ENCODE measurements at places on chromosomes 5 and 9. TPM values are rescaled to one million over a fixed set of nuclear protein-coding genes. Genes with fewer than 3 reads are reported as not detected.
A peak's percentile ranks its signal among the peaks of the same experiment; 100 is the strongest.

GRCh38 chr9:137198902-137199283 lies 1.6 kb downstream of the TPRN start:
- H3K27ac ChIP-seq: no peak overlapping the region
- peak overlapping the region; percentile 74 for H3K4me3 ChIP-seq

The ANXA6 gene
- 200 TPM for total RNA-seq

The AK8 gene
- 5.5 TPM for total RNA-seq

The SLC6A3 gene
- total RNA-seq: 0.19 TPM

GRCh38 chr9:37025823-37026112 lies 8.3 kb downstream of the PAX5 start:
- H3K4me1 ChIP-seq: peaks cover 4% of the 10 kb centered on the region
- H3K27me3 ChIP-seq: peaks cover 96% of the 10 kb centered on the region
- peak overlapping the region; percentile 52 for H3K4me3 ChIP-seq
- no peak for DNase-seq
- H3K27ac ChIP-seq: no peak overlapping the region
- H3K36me3 ChIP-seq: peaks cover 7% of the 10 kb centered on the region

- no peaks in the 10 kb centered on the region for H3K27me3 ChIP-seq
- H3K36me3 ChIP-seq: peaks cover 44% of the 10 kb centered on the region
- no peak for DNase-seq
- H3K4me3 ChIP-seq: no peak overlapping the region
- no peak overlapping the region for H3K27ac ChIP-seq
Measured at GRCh38 chr9:5762421-5762820, 70.5 kb downstream of the ERMP1 start.

The TSSK1B gene
- total RNA-seq: 0.12 TPM

- no peak overlapping the region for H3K4me3 ChIP-seq
- H3K4me1 ChIP-seq: peaks cover 11% of the 10 kb centered on the region
- H3K27ac ChIP-seq: no peak overlapping the region
- peaks cover 6% of the 10 kb centered on the region for H3K27me3 ChIP-seq
- no peak for DNase-seq
Measured at GRCh38 chr5:73186976-73187375, 14.0 kb downstream of the TMEM174 start.

The MCIDAS gene
- total RNA-seq: 0.17 TPM

DNA sequence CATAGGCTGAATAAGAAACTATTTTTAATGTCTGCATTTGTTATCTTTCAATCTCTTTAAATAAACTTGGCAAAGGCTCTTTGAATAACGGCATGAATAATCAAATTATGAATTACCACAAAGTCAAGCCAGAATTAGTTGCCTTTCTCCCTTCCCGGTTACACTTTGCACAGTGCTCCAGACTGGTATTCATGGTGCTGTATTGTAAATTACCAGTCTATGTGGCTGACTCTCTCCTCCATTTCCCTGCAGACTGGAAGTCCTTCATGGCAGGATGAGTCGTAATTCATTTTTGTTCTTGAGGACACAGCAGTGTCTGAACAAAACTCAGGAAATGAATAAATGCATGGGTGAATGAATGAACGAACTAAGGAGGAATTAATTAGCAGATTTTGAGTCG lies 142.9 kb downstream of the GNA14 start:
- H3K4me3 ChIP-seq: no peak overlapping the region
- no peaks in the 10 kb centered on the region for H3K36me3 ChIP-seq
- no peaks in the 10 kb centered on the region for H3K27me3 ChIP-seq

DNA sequence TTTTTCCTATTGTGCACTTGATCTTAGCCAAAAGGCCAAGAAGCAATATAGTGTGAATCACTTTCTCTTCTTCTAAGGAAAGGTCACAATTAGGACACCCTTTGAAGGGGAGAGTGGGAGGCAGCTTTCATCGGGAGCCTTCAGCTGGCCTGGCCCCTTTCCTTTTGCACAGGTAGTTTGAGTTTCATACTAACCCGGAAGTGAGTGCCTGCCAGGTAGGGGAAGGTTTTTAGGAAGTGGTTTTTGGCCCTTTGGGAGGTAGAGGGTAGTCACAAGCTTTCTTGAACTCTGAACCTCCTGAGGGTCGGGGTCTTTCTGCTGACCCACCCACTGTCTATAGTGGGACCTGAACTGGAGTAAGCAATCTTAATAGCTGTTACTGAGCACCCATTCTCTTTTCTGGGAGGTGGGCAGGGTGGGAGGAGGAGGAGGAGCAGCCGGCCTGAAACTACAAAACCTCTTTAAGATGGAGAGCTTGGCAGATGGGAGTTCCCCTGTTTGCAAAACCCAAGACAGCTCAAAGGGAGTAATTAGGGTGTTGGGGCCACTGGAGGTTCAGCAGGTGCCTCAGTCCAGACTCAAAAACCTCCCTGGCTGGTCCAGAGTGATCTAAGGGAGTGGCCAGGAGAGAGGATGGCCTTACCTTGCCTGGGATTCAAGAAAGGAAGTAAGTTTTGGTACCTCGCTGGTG lies 6.0 kb downstream of the LARP1 start:
- H3K27me3 ChIP-seq: no peaks in the 10 kb centered on the region
- H3K4me1 ChIP-seq: peaks cover 53% of the 10 kb centered on the region
- peak overlapping the region; percentile 34 for H3K4me3 ChIP-seq
- DNase-seq: no peak

GRCh38 chr5:132315529-132316067 lies 21.4 kb downstream of the SLC22A4 start:
- no peaks in the 10 kb centered on the region for H3K27me3 ChIP-seq
- no peak overlapping the region for H3K4me3 ChIP-seq
- no peak for DNase-seq
- H3K4me1 ChIP-seq: peaks cover 5% of the 10 kb centered on the region
- no peaks in the 10 kb centered on the region for H3K36me3 ChIP-seq

The FOXD4L3 gene
- total RNA-seq: not detected

GRCh38 chr9:119052339-119053030 lies 316.8 kb downstream of the BRINP1 start:
- H3K4me3 ChIP-seq: no peak overlapping the region
- H3K4me1 ChIP-seq: no peaks in the 10 kb centered on the region
- no peaks in the 10 kb centered on the region for H3K36me3 ChIP-seq
- no peaks in the 10 kb centered on the region for H3K27me3 ChIP-seq
- H3K27ac ChIP-seq: no peak overlapping the region
- no peak for DNase-seq

The IPO11 gene
- total RNA-seq: 41.0 TPM

DNA sequence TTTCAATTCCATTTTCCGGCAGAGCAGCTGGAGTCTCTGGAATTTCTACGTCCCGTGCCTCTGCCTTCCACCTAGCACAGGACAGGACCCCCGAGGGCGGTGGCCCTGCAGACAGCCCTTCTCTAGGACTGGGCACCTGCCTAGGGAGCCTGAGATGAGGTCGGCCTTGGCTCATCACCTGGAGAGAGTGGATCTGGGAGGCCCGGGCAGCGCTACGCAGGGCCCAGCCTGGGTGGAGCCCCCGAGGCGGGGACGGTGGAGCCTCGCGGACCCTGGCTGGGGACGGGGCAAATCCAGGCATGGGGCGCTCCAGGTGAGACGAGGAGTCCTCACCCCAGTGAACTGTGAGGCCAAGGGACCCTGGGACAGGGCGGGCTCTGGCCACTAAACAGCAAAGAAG lies 114.5 kb downstream of the MTRR start:
- H3K27ac ChIP-seq: no peak overlapping the region
- H3K4me1 ChIP-seq: no peaks in the 10 kb centered on the region
- H3K36me3 ChIP-seq: no peaks in the 10 kb centered on the region
- H3K27me3 ChIP-seq: no peaks in the 10 kb centered on the region
- DNase-seq: no peak
- H3K4me3 ChIP-seq: no peak overlapping the region

DNA sequence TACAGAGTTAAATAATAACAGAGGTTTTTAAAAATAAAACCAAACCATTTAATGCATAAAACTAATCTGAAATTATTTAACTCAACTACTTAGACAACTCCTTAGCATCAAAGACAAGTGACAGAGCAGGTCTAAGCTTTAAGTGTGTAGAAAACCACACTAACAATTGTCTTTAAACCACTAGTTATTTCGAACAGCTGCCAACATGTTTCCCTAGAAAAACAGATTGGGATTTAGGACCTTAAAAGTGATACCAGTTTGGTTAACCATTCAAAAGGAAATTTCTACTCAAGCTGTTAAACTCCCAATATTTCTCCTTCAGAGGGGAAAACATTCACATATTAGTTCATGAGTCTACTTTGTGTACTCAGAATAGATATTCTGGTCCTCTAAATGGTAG lies 208.7 kb downstream of the BNC2 start:
- no peak overlapping the region for H3K4me3 ChIP-seq
- H3K4me1 ChIP-seq: peaks cover 10% of the 10 kb centered on the region
- H3K36me3 ChIP-seq: peaks cover 11% of the 10 kb centered on the region
- H3K27me3 ChIP-seq: peaks cover under 1% of the 10 kb centered on the region
- no peak overlapping the region for H3K27ac ChIP-seq

GRCh38 chr5:137695651-137696428 lies 40.0 kb downstream of the KLHL3 start:
- no peak for DNase-seq
- no peaks in the 10 kb centered on the region for H3K27me3 ChIP-seq
- H3K36me3 ChIP-seq: peaks cover 8% of the 10 kb centered on the region

DNA sequence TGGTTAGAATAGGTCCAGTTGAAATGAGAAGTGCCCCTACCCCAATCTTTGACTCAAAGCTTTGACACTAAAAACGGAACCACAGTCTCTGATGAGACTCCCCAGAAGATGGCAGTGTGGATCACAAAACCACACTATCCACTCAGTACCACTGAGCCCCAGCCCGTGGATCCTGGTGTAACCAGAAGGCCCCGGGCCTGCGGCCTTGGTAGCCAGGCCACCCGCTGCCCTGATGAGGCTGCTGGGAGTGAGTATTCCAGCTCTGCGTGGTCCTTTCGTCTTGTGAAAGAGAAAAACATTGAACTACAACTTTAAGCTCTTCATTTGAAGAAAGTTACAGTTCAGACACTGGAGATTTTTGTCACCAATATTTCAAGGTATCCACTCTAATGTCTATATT lies 42.2 kb upstream of the FBP1 start:
- peaks cover 25% of the 10 kb centered on the region for H3K4me1 ChIP-seq
- no peaks in the 10 kb centered on the region for H3K27me3 ChIP-seq
- no peak overlapping the region for H3K4me3 ChIP-seq
- H3K27ac ChIP-seq: peak overlapping the region; percentile 3
- H3K36me3 ChIP-seq: no peaks in the 10 kb centered on the region

The C9 gene
- not detected for total RNA-seq

The SPINK13 gene
- not detected for total RNA-seq

GRCh38 chr5:111326551-111326950 lies 102.4 kb downstream of the CAMK4 start:
- no peaks in the 10 kb centered on the region for H3K4me1 ChIP-seq
- H3K4me3 ChIP-seq: no peak overlapping the region
- no peaks in the 10 kb centered on the region for H3K27me3 ChIP-seq

- no peak overlapping the region for H3K27ac ChIP-seq
- no peaks in the 10 kb centered on the region for H3K27me3 ChIP-seq
- no peak overlapping the region for H3K4me3 ChIP-seq
- peaks cover 9% of the 10 kb centered on the region for H3K4me1 ChIP-seq
- DNase-seq: no peak
Measured at GRCh38 chr5:51838459-51838858, 455.2 kb downstream of the ISL1 start.

DNA sequence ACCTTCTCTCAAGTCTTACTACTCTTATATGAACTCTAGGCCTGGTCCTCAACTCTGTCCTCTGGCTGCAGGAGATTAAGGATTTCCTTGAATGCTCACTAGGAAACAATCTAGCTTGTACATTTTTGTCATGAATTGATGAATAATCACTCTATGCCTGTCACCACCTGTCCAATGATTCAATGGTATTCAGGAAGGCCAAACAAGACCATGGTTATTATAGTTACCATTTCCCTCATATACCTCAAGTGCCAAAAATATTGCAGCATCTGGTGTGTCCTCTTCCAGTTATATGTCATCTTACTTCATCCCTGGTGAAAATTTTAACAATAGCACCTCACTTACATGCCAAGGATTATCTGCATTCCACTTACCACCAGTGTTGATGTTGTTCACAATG lies 179.0 kb upstream of the MOCS2 start:
- H3K27ac ChIP-seq: no peak overlapping the region
- H3K27me3 ChIP-seq: no peaks in the 10 kb centered on the region
- H3K36me3 ChIP-seq: no peaks in the 10 kb centered on the region
- no peak overlapping the region for H3K4me3 ChIP-seq
- H3K4me1 ChIP-seq: no peaks in the 10 kb centered on the region

The TMOD1 gene
- total RNA-seq: 10.5 TPM

- no peak overlapping the region for H3K4me3 ChIP-seq
- H3K36me3 ChIP-seq: no peaks in the 10 kb centered on the region
- no peak overlapping the region for H3K27ac ChIP-seq
- H3K4me1 ChIP-seq: peaks cover 5% of the 10 kb centered on the region
- H3K27me3 ChIP-seq: no peaks in the 10 kb centered on the region
- no peak for DNase-seq
Measured at GRCh38 chr5:67808340-67808739, 407.2 kb upstream of the PIK3R1 start.

- peaks cover 3% of the 10 kb centered on the region for H3K27me3 ChIP-seq
- no peak for DNase-seq
- H3K27ac ChIP-seq: no peak overlapping the region
- no peak overlapping the region for H3K4me3 ChIP-seq
- H3K4me1 ChIP-seq: peaks cover 28% of the 10 kb centered on the region
Measured at GRCh38 chr5:33309536-33310345, 131.0 kb upstream of the TARS1 start.

DNA sequence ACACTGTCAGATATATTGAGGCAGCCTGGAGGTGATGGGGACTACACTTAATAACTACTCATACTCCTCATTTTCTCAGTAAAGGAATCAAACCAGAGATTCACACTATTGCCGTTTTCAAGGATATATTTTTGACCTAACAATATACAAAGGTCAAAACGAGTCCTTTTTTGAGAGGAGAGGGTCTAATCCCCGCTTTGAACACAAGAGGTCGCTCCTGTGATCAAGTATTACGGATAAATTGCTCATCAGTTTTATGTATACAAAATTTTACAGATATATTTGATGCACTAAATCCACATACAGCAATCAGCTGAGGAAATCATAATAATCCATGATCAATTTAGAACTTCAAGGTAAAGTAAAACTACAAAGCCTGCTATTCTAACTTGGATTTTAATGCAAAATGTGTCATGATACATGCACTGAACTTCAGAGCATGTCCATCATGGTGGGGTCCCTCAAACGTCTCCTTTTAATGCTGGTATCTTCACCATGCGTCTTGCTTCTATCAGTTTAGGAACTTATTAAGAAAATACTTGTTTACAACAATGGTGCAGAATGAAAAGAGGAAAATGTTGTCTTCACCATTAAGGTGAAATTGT lies 2.5 kb upstream of the ISL1 start:
- H3K27ac ChIP-seq: peak overlapping the region; percentile 37
- no peak for DNase-seq
- peaks cover 94% of the 10 kb centered on the region for H3K27me3 ChIP-seq
- peaks cover 23% of the 10 kb centered on the region for H3K4me1 ChIP-seq

The HNRNPAB gene
- 174 TPM for total RNA-seq

Measured in type B pancreatic cell (in vitro differentiated cells).